ENCODE measurements at places on chromosomes 12 and 14.
A peak's percentile ranks its signal among the peaks of the same experiment; 100 is the strongest.

DNA sequence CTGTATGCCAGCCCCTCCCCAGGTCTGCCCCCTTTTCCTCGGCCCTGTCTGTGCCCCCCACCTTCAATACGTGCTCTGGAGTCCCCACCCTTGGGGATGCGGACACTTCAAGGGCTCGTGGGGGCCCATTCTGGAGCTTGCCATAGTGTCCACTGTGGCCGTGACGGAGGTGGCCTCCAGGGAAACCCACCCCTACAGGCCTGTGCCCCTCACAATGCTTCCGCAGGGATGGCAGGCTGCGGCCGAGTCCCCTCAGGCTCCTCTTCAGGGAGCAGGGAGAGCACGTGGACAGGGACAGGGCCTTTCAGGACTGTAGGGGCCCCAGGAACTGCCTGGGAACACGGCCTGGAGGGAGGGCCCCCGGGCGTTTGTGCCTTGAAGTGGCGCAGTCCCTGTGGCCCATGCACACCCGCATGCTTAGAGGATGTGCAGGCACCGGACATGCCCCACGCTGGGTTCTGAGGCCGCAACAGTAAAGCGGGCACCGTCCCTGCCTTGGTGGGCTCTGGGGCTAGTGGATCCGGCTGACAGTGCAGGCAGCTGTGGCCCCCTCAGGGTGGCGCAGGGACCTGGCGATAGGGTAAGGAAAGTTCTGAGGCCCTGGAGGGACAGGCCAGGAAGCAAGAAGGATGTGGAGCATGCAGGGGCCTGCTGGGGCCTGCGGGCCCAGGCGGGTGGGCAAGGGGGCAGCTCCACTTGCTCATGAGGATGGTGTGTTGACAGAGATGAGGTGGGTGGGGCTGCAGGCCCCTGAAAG is 209.0 kb upstream of the RTL1 start:
- no peak for DNase-seq

GRCh38 chr12:11884116-11884515 is 186.6 kb upstream of the BCL2L14 start:
- DNase-seq = no peak

DNA sequence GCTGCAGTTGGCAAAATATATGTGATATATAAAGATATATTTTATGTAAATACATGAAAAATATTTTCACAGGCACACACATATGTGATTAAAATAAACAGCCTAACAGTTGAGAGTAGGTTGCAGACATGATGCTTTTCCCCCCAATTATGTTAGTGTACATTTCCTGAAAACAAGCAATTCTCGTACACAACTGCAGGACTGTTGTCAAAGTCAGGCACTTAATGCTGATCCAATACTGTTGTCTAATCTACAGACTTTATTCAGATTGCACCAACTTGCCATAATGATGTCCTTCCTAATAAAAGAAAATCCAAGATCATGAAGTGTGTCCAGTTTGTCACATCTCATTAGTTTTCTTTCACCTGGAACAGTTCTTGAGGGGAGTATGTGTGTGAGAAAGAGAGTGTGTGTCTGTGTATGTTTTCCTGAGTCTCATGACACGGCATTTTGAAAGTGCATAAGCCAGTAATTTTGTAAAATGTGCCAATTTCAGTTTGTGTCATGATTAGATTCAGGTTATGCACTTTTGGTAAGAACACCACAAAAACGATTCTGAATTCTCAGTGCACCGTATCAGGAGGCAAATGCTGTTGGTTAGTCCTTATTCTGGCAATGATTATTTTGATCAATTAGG is 16.5 kb upstream of the SEL1L start:
- no peak for DNase-seq

GRCh38 chr14:85618978-85619377 is 89.0 kb downstream of the FLRT2 start:
- no peak for DNase-seq

- no peak for DNase-seq
Measured at GRCh38 chr12:12934556-12934955, 17.4 kb downstream of the GPRC5D start.

- no peak for DNase-seq
Measured at GRCh38 chr12:55818140-55818728, 393 bp downstream of the ORMDL2 start.

- no peak for DNase-seq
Measured at GRCh38 chr12:29492891-29493290, 4.6 kb downstream of the OVCH1 start.

DNA sequence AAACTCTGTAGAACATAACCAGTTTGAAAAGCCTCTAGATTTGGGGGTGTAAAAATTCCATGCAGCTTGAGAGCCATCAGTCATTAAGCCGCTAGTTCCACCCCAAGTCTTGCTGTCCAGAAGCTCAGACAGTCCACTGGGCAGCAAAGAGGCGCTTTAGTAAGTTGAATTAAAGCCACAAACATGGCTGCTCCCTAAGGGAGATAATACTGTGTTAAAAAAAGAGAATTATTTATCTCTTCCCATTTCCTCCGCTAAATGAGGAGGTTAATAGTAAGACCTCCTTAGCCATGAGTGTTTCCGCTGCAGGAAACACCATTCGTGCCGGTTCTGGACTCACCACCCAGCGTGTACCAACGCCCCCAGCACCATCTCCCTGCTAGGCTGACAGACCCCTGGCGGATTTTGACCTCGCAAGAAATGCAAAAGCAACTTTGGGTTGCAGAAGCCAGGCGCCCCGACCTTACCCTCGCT is 536 bp downstream of the TM7SF3 start:
- DNase-seq = no peak

- DNase-seq = no peak
Measured at GRCh38 chr14:75520852-75521251, 1.4 kb upstream of the BATF start.

DNA sequence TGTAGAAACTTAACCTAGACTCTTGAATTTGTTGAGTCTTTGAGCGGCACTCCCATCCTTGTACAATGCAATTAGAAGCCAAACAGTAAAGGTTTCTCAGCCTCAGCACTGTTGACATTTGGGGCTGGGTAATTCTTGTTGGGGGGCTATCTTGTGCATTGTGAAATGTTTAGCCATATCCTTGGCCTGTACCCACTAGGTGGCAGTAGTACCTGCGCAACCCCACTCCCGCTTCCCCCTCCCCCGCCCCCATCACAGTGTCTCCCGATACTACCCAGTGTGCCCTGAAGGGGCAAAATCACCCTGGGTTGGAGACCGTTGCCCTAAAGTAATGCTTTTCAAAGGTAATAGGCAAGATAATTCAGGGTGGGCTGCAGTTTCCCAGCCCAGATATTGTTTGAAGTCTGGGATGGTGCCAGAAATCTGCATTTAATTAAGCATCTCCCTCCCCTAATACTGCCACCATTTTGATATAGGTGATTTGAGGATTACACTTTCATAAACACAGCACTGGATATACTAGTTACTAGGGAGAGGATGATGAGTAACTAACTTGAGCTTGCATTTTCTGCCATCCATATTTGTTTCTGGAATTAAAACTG is 1.8 kb downstream of the COX6A1 start:
- DNase-seq = peak; percentile 5

- DNase-seq = no peak
Measured at GRCh38 chr12:55729819-55730818, 1.3 kb upstream of the CD63 start.

DNA sequence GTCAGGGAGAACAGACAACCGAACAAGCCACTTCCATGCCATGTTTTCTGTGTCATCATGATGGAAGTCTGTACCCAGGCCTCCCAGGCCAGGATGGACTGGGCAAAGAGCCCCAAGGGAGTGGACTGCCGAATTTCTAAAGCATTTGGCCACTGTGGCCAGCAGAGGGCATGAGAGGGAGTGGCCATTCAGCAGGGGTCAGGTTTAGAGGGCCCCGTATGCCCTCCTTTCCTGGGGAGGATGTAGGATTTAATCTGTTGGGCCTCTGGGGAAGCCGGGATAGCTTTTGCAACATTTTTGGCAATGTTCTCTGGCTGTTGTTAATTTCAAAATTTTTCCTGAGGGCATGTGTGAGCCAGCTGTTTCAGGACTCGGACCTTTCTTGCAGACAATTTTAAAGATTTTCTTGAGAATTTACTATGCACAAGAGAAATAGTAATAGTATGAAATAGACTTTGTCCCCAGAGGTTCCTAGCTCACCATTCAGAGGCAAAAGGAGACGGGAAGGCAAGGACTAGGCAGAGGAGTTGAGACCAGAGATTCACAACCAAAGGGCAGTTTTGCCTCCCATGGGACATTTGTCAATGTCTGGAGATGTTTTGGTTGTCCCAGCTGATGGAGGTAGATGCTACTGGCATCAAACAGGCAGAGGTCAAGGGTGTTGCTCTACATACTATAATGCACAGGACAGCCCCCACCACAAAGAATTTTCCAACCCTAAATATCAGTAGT is 18.0 kb downstream of the ACACB start:
- DNase-seq = no peak

DNA sequence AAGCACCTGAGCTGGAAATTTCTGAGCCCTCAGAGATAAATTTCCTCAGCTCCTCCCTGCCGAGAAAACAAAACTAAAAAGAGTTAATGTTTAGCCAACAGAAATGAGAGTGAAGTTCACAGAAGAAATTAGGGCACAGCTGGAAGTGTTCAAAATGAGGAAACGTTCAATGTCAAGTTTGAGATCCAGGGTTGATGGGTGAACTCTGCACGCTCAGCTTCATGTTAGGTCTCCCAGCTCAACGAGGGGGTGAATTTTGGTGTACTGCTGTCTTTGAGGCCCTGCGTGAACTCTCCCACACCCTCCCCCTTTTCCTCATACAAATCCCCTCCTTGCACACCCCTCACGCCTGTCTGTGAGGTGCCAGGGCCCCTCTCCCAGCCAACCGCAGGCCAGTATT is 13.3 kb upstream of the OAS3 start:
- no peak for DNase-seq

- no peak for DNase-seq
Measured at GRCh38 chr12:92248977-92249376, 103.3 kb upstream of the BTG1 start.

GRCh38 chr12:51265024-51265423 is 5.2 kb downstream of the SMAGP start:
- no peak for DNase-seq

DNA sequence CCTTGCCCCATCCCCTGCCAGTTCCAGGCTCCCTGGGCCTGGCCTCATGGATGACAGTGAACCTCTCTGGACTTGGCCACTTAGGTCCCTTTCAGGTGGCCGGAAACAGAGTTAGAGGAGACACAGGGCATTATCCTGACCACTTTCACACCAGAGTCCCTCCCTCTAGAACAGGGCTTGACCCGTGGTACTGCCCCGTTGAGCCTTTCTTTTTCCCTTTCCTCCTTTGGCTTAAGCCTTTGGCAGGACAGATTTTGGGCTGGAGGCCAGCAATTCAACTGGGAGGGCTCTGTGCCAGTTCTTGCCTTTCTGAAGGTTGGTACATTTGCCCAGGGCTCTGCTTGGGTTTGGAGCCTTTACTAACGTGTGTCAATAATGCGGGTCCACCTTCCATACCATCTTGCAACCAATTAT is 22.8 kb downstream of the TPCN1 start:
- DNase-seq = no peak

DNA sequence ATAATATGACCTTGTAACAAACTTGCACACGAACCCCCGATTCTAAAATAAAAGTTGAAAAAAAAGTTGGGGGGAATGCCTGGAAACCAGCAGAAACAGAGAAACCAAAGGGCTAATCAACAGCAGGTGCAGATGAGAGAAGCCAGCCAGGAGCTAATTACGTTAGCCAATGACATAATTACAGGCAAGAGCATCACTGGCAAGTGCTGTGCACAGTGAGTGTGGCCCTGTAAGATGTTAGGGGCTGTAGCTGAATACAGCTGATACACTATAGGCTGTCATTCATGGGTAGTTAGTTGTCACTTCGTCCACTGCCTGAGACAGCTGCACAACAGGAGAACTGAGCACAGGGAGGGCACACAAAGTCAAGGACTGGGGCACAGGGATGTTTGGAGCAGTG is 7.3 kb upstream of the FGF23 start:
- DNase-seq = no peak

GRCh38 chr12:112191201-112191600 is 65.8 kb downstream of the TRAFD1 start:
- DNase-seq = no peak

- no peak for DNase-seq
Measured at GRCh38 chr12:1567852-1568251, 26.5 kb downstream of the FBXL14 start.

DNA sequence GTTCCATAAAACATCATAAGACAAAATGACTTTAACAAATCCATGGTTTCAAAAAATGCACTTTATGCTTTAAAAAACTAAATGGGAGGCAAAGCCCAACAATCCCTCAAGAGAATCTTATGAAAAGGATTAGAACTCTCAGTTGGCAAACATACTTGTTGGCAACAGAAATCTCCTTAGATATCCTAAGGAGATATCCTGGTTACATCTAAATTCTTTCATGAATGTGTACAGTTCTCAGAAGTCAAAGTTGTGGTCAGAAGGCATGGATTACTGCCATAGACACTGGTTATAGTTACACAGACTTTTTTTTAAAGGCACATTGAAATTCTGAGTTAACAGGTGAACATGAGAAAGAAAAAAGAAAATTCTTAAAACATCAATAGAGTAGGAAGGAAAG is 17.5 kb upstream of the ISM2 start:
- DNase-seq = no peak

- DNase-seq = no peak
Measured at GRCh38 chr14:54133896-54134295, 177.3 kb upstream of the BMP4 start.

DNA sequence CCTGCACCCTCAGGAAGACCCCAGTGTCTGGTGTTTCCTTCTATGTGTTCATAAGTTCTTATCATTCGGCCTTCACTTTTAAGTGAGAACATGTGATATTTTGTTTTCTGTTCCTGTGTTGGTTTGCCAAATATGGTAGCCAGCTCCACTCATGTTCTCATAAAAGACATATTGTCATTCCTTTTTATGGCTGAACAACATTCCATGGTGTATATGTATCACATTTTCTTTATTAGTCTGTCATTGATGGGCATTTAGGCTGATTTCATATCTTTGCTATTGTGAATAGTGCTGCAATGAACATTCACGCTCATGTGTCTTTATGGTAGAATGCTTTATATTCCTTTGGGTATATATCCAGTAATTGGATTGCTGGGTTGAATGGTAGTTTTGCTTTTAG is 645.1 kb downstream of the SLC16A7 start:
- DNase-seq = no peak

- DNase-seq = no peak
Measured at GRCh38 chr12:5102261-5102789, 58.6 kb downstream of the KCNA5 start.

- DNase-seq = no peak
Measured at GRCh38 chr14:28130610-28131284, 635.8 kb upstream of the FOXG1 start.

Measured in esophagus squamous epithelium (tissue), 5 donors.